LNCaP clone FGC (cell line): ENCODE measurements at places on chromosomes 3 and 15.

GRCh38 chr15:30921781-30922479 is 18.2 kb downstream of the FAN1 start:
- DNase-seq: no peak

GRCh38 chr3:191997579-191998268 is 536.8 kb downstream of the PYDC2 start:
- DNase-seq: no peak

- no peak for DNase-seq
Measured at GRCh38 chr15:58678683-58679082, 70.8 kb downstream of the ADAM10 start.

- DNase-seq: no peak
Measured at GRCh38 chr3:105152987-105153386, 213.7 kb upstream of the ALCAM start.

- DNase-seq: no peak
Measured at GRCh38 chr3:64438812-64439211, 213.5 kb upstream of the PRICKLE2 start.

- no peak for DNase-seq
Measured at GRCh38 chr15:91183596-91183995, 83.5 kb downstream of the SV2B start.

DNA sequence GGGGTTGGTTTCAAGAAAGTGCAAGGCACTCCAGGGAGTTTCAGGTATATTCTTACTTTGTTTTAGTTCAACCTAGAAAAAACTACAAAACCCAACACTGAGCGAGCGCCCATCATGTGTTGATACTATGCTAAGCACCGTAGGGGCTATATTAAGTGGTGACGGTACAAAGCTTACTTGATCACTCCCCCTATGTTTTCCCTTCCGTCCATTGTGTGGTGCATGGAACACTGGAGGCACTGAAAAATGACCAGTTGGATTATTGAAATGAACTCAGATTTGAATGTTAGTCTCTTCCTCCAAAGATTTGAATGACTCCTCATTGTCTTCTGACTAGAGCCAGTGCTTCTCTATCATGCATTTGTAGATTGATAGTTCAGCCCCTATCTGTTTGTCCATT is 6.6 kb downstream of the MYZAP start:
- no peak for DNase-seq

DNA sequence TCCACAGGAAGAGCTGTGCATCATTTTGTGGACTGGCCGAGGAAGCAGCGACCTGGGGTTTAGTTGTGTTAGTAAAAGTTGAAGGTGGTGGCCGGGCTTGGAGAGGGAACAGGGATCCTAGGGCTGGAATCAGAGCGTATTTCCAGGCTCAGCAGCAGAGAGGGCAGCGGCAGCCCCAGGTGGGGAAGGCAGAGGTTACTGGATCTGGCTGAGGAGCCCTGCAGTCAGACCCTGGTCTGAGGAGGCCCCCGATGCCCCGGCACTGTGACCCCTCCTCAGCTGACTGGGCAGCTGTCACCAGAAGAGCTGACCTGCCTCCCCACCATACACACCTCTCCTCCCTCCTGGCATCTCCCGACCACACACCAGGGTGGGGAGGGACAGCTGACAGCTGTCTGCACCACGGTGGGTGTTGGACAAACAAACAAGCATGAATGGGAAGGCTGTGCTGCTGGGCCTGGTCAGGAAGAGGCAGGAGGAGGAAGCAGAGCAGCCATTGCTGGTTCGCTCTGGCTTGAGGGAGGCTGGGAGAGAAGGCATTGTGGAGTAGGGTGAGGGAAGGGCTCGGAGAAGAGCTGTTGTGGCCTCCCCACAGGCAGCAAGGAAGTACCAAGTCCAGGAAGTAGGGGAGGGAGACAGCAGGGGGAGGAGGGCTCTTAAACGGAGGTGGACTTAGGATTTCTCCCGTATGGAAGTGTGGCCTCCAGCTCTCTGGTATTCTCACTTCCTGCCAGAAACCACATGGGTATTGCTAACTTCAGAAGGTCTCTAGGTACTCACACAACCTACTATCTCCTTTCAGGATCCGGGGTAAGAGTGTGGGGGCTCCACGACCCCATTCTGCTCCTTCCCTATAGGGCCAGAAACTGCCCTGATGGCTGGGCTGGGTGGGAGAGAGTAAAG is 49.5 kb upstream of the HACD2 start:
- DNase-seq: no peak

- DNase-seq: no peak
Measured at GRCh38 chr3:29605845-29606244, 325.0 kb downstream of the RBMS3 start.

DNA sequence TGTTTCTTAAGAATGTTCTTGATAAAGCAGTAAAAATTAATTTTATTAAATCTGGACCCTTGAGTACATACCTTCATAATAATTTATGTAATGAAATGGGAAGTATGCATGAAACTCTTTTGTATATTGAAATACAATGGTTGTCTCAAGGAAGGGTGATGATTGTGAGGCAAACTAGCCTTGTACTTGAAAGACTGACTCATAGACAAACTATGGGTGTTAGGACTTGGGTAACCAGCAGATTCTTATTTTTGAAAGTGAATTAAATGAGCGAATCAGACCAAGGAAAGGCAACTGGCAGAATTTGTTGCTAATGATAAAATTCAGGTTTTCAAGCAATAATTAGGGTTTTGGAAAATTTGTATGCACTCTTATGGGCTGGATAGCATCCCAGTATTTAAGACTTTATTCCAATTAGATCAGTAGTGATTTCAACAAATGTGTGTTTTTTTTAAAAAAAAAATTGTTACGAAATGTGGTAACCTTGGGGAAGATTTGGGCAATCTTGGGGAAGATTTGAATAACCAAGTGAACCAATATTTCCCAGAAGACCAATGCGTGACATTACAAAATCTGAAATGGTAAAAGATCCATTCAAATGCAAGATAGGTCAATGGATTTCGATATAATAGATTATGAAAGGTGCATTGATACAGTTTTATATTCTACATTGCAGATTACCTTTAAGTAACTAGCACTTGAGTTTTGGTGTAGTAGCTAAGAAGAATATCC is 42.0 kb downstream of the ATP2C1 start:
- no peak for DNase-seq

DNA sequence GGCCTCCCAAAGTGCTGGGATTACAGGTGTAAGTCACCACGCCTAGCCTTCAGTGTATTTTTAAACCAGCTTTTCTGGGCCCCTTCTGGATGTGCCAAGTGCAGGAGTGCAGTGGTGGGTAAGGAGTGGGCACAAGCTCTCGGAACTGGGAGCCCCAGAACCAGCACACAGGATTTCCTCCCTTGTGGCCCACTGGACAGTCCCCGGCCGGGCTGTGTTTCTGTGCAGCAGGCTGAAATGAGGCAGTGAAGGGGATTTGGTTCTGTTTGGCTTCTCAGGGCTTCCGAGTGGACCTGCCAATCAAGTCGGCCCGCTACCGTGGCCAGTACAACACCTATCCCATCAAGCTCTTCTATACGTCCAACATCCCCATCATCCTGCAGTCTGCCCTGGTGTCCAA is 14.4 kb downstream of the SEC61A1 start:
- no peak for DNase-seq

- no peak for DNase-seq
Measured at GRCh38 chr3:57980416-57980815, 27.8 kb upstream of the FLNB start.

GRCh38 chr15:101358895-101359294 is 63.8 kb upstream of the SNRPA1 start:
- DNase-seq: no peak

- no peak for DNase-seq
Measured at GRCh38 chr15:92807971-92808571, 92.1 kb upstream of the CHD2 start.

DNA sequence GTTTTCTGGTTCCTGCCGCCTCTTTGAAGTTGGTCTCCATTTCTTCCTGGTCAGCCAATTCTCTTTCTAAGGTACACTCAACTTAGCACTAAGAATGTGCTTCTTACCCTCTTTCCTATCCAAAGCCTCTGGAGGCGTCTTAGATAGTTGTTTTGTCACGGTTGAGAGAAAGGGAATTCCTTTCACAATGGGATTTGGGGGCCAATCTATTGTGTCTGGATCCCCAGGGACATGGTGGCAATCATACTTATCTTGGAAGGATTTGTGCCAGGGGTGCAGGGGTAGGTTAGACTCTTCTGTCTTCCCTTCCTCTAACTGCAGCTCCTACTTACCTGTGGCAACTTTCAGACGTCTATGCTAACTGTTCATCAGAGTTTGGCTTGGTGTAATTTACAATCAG is 287.1 kb downstream of the SOX2 start:
- no peak for DNase-seq

- no peak for DNase-seq
Measured at GRCh38 chr3:156750191-156750873, 75.8 kb upstream of the LEKR1 start.

DNA sequence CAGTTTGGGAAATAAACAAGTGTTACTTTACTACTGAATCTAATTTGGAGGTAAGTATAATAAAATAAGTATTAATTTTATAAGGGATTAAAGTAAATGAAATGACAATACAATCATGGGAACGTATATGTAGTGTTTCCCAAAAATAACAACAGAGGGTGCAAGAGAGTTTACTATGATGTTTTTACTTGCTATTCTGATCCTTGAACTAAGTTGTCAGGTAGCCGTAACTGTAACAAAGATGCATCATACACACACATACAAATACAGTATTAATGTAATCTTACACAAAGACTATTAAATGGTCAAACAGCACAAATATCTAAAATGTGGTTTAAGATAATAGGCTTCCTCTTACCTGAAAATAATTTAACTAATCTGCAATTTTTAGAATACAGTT is 311.4 kb downstream of the TBC1D5 start:
- no peak for DNase-seq

- no peak for DNase-seq
Measured at GRCh38 chr3:113286524-113286923, 75.2 kb downstream of the BOC start.

GRCh38 chr3:159158213-159158612 is 356.4 kb downstream of the MFSD1 start:
- DNase-seq: no peak

DNA sequence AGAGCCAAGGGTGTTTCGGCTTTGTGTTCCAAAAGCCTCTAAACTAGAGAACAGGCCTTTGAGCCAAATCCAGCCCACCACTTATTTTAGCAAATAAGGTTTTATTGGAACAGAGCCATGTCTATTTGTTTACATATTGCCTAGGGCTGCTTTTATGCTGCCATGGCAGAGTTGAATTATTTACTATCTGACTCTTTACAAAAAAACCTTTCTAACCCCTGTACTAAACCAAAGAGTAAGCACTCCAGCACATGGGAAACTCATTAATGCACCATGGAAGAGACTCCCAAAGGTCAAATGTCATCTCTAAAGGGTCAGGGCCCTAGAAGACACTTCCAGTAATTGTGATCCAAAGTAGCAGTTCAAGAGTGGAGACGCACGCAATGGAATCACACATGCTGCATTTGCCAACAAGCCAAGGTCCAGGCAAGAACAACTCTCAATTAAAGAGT is 22.3 kb downstream of the OSBPL10 start:
- DNase-seq: no peak

GRCh38 chr15:70512772-70513362 is 250.5 kb downstream of the UACA start:
- DNase-seq: peak; percentile 59

- DNase-seq: no peak
Measured at GRCh38 chr3:196662711-196663571, 23.4 kb downstream of the NRROS start.

DNA sequence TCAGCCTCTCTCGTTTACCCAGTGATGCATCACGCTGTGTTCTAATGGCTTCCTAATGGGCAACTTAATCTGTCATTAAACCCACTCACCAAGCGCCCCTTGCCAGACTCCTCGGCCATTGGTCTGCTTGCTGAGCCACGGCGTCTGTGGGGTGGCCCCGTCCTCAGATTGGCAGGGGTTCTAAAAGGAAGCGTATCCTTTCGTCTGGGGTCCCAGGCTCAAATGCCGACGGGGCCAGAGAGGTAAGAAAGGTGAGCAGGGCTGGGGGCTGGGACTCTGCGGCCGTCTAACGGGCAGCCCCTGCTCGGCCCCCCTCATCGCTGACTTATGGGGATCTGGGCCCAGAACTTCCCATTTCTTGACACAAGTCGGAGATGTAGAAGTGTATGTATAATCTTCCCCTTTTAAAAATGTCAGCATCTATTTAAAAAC is 315.1 kb upstream of the PROK2 start:
- DNase-seq: no peak

GRCh38 chr3:197758512-197758911 is 8.8 kb downstream of the FYTTD1 start:
- no peak for DNase-seq

- DNase-seq: no peak
Measured at GRCh38 chr3:152447511-152447910, 178.8 kb downstream of the MBNL1 start.

- DNase-seq: no peak
Measured at GRCh38 chr3:52068730-52069129, 12.4 kb upstream of the DUSP7 start.
